ENCODE measurements at places on chromosomes 1 and 21.
A peak's percentile ranks its signal among the peaks of the same experiment; 100 is the strongest.

GRCh38 chr1:197915862-197916499 lies 1.2 kb upstream of the LHX9 start:
- no peak for DNase-seq

- DNase-seq, result peak; percentile 87
Observed at GRCh38 chr1:27365372-27366112, 1.2 kb downstream of the MAP3K6 start.

GRCh38 chr1:78834201-78834741 lies 172.3 kb downstream of the ADGRL4 start:
- DNase-seq, result no peak

DNA sequence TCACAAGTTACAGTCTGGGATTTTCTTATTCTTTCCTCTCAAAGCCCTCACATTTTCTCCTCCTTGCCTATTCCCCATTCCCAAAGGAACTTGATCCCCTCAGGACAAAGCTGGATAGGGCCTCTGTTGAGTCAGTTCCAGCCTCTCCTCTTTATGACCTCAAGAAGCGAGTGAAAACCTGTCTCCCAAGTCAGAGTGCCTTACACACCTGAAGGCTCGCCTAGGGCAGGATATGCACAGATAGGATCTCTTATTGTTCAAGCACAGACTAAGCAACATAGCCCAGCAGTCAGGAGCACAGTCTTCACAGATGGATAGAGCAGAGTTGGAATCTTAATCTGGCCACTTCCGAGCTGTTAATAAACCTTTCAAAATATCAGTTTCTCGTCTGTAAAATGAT lies 60.8 kb upstream of the PRRC2C start:
- no peak for DNase-seq

GRCh38 chr1:94947437-94947836 lies 20.5 kb upstream of the CNN3 start:
- no peak for DNase-seq

- no peak for DNase-seq
Observed at GRCh38 chr1:195472291-195472690, 1135.9 kb downstream of the KCNT2 start.
